NCI-H1092 (cell line): ENCODE measurements at places on chromosomes 16 and 17.

DNA sequence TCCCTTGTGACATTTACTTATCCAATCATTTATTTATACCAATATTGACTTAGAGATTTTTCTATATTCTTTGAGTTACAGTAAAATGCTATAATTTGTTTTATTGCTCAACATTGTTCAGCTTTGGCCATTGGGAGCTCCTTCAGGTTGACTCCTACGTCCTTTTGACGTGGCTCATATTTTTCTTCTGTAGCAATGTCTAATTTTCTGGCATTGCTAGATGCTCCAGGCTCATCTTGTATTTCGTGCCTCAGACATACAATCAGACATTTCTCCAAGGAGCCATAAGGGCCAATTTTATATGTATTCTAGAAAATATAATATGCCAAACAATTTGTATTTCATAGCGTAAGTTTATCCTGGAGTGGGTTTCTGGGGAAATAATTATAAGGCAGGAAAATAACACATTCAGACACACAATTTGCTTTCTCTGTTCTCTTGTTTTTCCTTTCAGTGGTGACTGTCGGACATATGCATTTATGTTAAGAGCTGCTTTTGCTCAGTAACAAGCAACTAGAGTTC lies 355.1 kb upstream of the MON1B start:
- DNase-seq, result no peak

GRCh38 chr17:18300725-18301480 lies 13.9 kb downstream of the TOP3A start:
- DNase-seq, result no peak

DNA sequence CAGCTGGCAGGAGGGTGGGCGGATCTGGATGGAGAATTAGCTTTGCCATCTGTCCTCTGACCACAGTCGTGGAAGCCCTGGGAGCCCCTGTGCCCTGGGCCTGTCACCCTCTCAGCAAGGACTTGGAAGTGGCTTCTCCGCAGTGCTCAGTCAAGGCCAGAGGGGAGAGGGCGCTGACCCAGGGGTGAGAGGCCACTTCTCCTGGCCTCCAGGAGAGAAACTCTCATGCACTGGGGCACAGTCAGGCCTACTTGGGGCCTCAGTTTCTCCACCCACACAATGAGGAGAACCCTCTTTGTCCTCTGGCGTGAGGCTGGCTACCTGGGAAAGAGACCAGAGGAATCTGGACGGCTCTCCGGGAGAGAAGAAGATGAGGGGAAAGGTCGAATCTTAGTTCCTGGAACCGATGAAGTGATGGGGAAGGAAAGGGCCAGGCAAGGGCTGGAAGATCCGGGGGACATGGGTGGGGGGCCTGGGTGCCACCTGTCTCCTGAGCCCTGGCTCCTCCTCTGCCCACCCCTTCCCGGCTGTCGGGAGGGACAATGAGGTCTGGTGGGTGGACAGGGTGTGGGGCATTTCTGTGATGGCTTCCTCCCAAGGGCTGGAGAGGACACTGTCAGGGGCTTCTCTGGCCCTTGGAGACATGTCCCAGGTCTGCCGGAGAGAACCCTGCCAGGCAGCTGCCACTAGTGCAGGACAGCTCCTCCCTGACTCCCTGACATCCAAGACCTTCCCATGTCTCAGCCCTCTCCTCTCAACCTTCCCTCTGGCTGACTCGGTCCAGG lies 9.0 kb upstream of the ARHGAP27 start:
- no peak for DNase-seq

GRCh38 chr16:87685766-87686165 lies 80.0 kb downstream of the KLHDC4 start:
- no peak for DNase-seq

DNA sequence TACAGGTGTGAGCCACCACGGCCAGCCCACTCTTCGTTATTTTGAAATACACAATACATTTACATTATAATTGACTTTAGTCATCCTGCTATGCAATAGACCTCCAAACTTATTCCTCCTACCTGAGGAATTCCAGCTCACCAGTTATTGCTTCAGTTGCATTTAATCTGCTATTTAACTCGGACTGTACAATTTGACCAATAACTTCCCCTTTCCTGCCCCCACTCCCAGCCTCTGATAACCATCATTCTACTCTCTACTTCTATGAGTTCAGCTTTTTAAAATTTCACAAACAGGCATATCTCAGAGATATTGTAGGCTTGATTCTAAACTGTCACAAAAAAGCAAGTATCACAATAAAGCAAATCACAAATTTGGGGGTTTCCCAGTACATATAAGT lies 157.0 kb downstream of the COPRS start:
- no peak for DNase-seq
